Naive thymus-derived CD4-positive, alpha-beta T cell (primary cell): ENCODE measurements at places on chromosomes 11 and 22.

GRCh38 chr11:68424101-68424632 lies 36.4 kb upstream of the PPP6R3 start:
- DNase-seq = no peak

- DNase-seq = no peak
Observed at GRCh38 chr11:57324154-57324885, 432 bp downstream of the TNKS1BP1 start.

GRCh38 chr11:2577991-2578928 lies 121.5 kb downstream of the KCNQ1OT1 start:
- DNase-seq = no peak

- DNase-seq = no peak
Observed at GRCh38 chr11:33262011-33262645, 4.9 kb downstream of the HIPK3 start.
